ENCODE measurements at places on chromosomes 4 and X.

- DNase-seq: no peak
Observed at GRCh38 chr4:150476776-150477175, 105.2 kb upstream of the MAB21L2 start.

GRCh38 chrX:8639949-8640475 is 91.9 kb downstream of the ANOS1 start:
- no peak for DNase-seq

GRCh38 chr4:79082997-79083396 is 143.8 kb upstream of the PAQR3 start:
- DNase-seq: no peak

GRCh38 chr4:124177647-124178425 is 534.7 kb downstream of the ANKRD50 start:
- no peak for DNase-seq

- DNase-seq: no peak
Observed at GRCh38 chr4:9924750-9925149, 96.5 kb downstream of the SLC2A9 start.

- no peak for DNase-seq
Observed at GRCh38 chrX:11786862-11787261, 28.8 kb downstream of the MSL3 start.

GRCh38 chr4:146545102-146545501 is 23.4 kb upstream of the SLC10A7 start:
- DNase-seq: no peak

DNA sequence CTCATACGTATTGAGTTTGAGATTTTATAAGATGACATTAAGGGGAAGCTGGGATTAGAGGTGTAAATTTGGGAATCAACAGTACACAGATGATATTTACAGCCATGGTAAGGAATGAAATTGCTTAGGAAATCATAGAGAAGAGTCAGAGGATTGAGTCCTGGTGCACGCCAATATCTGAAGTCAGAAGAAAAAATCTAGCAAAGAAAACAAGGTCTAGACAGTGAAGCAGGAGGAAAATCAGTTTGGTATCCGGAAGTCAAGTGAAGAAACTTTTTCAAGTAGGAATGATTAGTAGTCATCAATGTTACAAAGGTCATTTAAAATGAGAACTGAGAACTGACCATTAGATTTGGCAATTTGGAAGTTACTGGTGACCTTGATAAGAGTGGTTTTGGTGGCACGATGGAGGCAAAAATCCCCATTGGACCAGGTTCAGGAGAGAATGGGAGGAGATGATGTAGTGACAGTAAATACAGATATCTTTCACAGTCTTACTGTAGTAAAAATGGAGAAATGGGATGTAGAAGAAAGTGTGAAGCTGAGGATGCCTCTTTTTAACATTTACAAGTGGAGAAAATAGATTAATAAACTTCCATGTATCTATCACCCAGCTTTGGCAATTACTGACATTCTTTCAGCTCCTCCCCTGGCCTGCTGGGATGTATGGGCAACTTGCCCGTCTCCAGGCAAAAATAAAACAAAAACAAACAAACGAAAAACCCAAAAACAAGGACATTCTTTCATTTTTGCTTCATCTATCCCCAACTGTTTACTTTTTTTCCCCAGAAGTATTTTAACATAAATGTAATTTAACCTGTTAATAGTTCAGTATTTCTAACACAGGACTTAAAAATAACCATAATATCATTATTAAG is 11.4 kb upstream of the GPR34 start:
- DNase-seq: no peak

DNA sequence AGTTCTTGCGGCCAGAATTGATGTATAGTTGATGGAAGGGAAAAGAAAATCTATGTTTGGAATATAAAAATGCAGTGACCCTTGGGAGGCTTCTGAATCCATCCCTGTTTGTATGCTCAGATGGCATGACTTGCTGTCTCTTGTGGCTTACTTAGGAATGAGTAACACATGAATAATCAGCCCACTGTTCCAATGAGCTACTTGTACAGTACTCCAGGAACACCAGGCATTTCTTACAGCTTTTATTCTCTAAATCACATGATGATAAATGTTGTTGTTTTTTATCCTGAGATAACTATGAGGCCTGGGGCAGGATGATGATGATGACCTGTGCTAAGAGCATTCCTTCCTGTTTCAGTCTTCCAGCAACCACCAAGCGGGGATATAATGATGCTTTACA is 18.9 kb downstream of the TMPRSS11E start:
- DNase-seq: no peak
